ENCODE measurements at places on chromosomes 4 and X. TPM values are rescaled to one million over a fixed set of nuclear protein-coding genes. Genes with fewer than 3 reads are reported as not detected.
A peak's percentile ranks its signal among the peaks of the same experiment; 100 is the strongest.

DNA sequence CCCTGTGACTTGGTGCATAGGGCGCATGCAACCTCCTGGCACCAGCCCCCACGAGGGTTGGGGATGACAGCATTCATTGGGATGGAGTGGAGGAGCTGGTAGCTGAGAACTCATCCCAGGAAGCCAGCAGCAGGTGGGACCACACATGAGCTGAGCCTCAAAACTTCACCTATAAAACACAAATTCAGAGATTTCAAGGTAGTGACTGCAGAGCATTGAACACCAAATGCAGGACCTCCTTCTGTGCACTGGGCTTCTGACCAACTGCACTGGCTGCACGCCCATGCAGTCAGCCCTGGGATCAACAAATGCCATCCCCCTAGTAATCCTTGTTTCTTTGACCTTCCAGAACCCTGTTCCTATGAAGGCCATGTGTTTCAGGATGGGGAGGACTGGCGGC, 197.8 kb downstream of the FRAS1 start:
- DNase-seq, result no peak

DNA sequence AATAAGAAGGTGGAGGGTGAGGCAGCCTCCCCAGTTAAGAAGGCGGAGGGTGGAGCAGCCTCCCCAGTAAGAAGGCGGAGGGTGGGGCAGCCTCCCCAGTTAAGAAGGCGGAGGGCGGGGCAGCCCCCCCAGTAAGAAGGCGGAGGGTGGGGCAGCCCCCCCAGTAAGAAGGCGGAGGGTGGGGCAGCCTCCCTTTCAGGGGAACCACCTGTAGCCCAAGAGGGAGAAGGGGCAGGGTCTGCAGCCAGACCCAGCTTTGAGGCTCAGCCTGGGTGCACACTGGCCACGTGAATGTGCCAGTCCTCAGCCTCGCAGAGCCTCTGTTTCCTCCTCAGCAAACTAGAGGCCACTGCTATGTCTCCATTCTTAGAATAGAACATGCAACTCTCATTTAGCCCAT, 52.6 kb downstream of the HMX1 start:
- DNase-seq, result peak; percentile 3

DNA sequence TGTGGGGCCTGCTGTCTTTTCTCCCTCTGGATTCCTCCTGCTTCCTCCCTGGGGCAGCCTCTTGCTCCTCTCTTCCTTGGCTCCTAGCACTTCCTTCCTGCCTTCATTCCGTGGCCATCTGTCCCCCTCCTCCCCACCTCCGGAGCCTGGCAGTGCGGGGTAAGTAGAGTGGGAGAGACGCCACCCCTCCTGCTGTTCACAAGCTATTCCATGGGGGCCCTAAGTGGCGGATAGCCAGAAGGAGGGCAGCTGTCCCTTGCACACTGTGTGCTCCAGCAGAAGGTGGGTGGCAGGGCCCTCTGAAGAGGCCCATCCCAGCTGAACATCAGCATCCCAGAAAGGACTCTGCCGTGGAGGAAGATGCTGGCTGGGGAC, 27.4 kb downstream of the CCNQ start:
- no peak for DNase-seq

DNA sequence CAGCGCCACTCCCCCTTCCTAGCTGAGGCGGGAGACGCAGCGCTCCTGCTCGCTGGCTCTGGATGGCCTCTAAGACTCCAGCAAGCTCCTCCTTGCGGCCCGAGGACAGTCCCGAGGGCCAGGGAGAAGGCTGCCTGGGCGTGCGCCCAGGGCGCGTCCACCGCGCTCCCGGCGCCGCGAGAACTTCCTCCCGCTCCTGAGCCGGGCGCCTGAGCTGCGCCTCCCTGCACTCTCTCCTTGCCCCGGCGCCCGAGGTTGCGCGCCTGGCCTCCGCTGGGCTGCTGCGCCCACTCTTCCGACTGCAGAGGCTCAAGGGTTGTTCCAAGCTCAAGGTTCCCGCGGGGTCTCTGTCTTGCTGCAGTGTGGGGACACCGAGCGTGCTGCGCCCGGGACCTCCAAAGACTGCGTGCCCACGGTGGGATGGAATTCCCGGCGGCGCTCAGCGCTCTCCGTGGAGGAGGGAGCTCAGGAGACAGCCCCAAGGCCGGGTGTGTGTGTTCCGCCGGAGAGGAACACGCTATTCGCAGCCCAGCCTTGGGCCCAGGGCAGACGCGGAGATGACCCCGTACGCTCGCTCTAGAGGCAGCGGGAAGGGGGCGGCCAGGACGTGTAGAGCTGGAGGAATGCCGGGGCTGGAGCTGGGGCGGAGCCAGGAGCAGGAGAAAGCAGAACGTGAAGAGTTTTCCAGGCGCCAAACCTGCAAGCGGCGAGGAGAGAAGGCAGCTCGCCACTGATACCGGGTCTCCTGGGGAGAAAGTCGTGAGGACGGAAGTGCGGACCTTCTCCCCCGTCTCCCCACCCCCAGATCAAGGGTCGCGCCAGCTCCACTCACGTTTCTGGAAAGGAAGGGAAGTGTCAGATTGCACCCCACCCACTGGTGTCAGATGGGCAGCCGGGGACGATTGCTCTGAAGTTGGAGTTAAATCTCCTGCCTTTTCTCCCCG, at the start of gene ARHGAP6:
TSS of gene ARHGAP6 (minus strand) at position 753 of the 944 bp plus-strand sequence. CDS start 1,092 bp downstream, outside the sequence.
- no peak for DNase-seq

DNA sequence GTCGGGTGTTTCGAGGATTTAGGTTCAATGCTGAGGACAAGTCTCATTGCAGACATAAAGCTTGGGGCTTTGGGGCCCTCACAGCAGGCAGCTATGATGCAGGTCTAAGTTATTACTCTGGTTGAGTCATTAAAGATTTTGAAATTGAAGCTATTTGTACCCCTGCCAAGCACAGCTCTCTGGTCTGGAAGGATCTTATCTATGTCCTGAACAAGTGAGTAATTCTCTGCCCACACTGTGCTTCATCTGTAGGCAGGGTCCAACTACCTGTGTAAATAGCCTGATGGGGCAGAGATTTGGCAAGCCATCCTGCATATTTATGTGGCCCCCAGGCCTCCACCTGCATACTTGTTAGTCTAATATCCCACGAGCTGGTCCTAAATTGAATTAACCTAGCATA, 41.4 kb upstream of the MAGEA4 start:
- no peak for DNase-seq

DNA sequence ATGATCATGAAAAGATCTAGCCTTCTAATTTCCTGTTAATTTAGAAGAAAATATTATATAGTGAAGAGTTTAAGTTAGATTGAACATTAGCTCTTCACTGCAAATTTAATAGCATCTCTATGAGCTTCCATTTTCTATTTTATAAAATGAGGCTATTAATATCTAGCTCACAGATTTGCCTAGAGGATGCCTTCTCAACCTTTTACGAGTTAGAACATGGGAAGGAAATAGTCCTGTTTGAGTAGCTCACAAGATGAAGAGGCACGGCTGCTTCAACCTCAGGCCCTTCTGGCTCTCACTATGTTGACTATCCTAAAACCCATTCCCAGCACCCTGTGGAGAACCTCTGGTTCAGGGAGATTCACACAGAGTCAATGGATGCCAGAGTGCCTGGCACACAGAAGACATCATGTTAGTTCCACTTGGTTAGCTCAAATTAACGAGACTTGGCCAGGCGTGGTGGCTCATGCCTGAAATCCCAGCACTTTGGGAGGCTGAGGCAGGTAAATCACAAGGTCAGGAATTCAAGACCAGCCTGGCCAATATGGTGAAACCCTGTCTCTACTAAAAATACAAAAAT, 97.9 kb upstream of the GUCY1A1 start:
- no peak for DNase-seq

- DNase-seq, result no peak
These were observed 1967.9 kb downstream of the C4orf33 start for GRCh38 chr4:131063878-131064277.

The NUDT11 gene
- total RNA-seq, result 1.4 TPM

The SPP1 gene
- 32.8 TPM for total RNA-seq

The CLGN gene
- 0.32 TPM for total RNA-seq

The GRIA3 gene
- total RNA-seq, result 2.6 TPM

The NPFFR2 gene
- total RNA-seq, result not detected

The XK gene
- under 0.01 TPM for total RNA-seq

The ATP2B3 gene
- total RNA-seq, result not detected

The ITM2A gene
- total RNA-seq, result 63.6 TPM

The SLITRK4 gene
- 76.3 TPM for total RNA-seq
